Fibroblast of the aortic adventitia (primary cell): ENCODE measurements at places on chromosomes 1 and 21. TPM values are rescaled to one million over a fixed set of nuclear protein-coding genes. Genes with fewer than 3 reads are reported as not detected.

GUCA2A gene
- not detected in 2 replicates for total RNA-seq

BRDT gene
- not detected in 2 replicates for total RNA-seq

ADORA1 gene
- 0.72 and 6.5 TPM in 2 replicates for total RNA-seq

PPP1R15B gene
- 20.0 and 30.3 TPM in 2 replicates for total RNA-seq

TEKT2 gene
- total RNA-seq = 0.18 and 2.1 TPM in 2 replicates

HAO2 gene
- total RNA-seq = not detected in 2 replicates

C1orf185 gene
- total RNA-seq = not detected in 2 replicates

PRRX1 gene
- total RNA-seq = 411 and 679 TPM in 2 replicates

NOS1AP gene
- 0.18 TPM in 1 of 2 replicates, not detected in the other for total RNA-seq

IL10 gene
- total RNA-seq = not detected in 2 replicates

S100A5 gene
- 0.99 TPM in 1 of 2 replicates, not detected in the other for total RNA-seq

FBXO44 gene
- total RNA-seq = 8.1 and 16.0 TPM in 2 replicates

BECN2 gene
- not detected in 2 replicates for total RNA-seq
